ENCODE measurements at places on chromosomes 3 and 15.

- DNase-seq: no peak
Measured at GRCh38 chr3:72798552-72799195, 49.6 kb downstream of the SHQ1 start.

- DNase-seq: no peak
Measured at GRCh38 chr15:57367556-57367955, 8.7 kb upstream of the CGNL1 start.

DNA sequence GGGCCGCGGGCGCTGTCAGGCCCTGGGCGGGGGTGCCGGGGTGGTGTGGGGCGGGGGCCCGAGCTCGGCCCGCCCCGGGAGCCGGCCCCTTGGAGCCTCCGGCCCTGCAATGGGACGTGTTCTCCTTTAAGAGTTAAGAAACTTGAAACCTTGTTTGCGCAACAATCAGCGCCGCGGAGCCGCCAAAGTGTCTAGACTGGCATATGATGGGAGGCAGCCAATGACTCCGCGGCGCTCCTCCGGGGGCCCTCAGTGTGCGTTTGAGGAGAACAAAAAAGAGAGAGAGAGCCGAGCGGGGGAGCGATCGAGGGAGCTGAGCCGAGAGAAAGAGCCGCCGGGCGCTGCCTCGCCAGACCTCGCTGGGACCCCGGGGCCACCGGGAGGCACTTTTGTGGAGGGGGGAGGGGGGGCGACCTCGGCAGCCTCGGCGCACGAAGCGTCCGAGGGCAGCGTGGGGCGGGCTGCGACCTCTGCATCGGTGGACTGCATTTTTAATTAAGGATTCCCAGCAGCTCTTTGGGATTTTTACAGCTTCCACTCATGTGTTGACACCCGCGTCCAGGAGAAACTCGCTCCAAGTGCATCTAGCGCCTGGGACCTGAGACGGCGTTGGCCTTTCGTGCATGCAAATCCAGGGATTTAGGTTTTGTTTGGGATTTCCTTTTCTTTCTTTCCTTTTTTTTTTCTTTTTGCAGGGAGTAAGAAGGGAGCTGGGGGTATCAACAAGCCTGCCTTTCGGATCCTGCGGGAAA is at the start of gene SMAD6:
SMAD6 (plus strand) TSS at position 202 of the 752 bp plus-strand sequence. CDS start 1,023 bp downstream, outside the sequence.
- DNase-seq: peak; percentile 96

GRCh38 chr3:105800320-105800719 is 68.5 kb downstream of the CBLB start:
- no peak for DNase-seq

GRCh38 chr15:29800491-29801366 is 21.5 kb downstream of the TJP1 start:
- no peak for DNase-seq

GRCh38 chr3:152176241-152176640 is 92.5 kb upstream of the MBNL1 start:
- DNase-seq: no peak

DNA sequence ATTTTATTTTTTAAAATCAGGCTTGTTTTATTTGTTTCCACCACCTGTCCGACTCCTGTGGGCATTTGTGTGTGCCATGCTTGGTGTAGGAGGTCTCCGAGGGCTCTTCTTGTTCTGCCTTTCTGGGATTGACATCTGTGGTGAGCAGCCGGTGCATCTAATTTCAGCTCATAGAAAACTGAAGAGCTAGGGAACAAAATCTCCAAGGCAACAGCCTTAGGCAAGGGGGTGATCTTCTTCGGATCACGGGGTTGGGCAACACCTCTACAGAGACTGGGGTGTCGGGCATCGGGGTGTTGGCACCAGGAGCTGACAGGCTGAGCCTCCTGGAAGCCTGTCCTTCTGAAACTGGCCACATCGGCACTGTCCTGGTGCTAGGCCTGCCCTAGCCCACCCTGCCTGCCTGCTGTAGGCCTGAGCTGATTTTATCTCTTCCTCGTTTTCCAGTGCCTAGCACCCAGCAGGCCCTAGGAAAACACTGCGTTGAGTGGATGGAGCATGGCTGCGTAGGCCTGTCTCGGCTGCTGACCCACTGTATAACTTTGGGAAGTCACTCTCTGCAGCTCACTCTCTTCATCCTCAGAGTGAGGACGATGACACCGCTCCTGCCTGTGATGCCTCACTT is 10.3 kb downstream of the CHCHD6 start:
- no peak for DNase-seq

GRCh38 chr3:10391391-10391790 is 70.5 kb upstream of the SEC13 start:
- no peak for DNase-seq

GRCh38 chr3:194984066-194984465 is 286.9 kb downstream of the XXYLT1 start:
- no peak for DNase-seq

- DNase-seq: no peak
Measured at GRCh38 chr3:126483321-126483761, 7.7 kb upstream of the ZXDC start.

GRCh38 chr3:112376992-112377391 is 44.0 kb downstream of the CD200 start:
- no peak for DNase-seq

DNA sequence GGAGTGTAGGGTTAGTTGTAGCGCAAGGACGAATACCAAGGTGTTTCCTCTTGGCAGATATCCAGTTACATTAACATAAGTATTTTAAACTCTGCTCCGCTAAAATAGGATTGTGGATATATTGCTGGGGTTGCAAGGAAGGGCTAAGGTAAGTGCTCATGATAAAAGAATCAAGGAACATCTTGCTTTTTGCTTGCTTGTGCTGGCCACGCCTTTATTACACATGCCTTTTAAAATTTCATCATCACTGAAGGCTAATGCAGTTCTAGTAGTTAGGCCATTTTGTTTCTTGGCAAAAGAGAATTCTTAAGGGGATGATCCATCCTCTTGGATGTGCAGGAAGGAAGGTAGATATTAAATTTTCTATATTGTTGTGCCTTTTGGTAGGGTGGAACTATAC is 415.6 kb upstream of the TPM1 start:
- no peak for DNase-seq

- DNase-seq: no peak
Measured at GRCh38 chr3:141367038-141367730, 1.1 kb upstream of the ZBTB38 start.

DNA sequence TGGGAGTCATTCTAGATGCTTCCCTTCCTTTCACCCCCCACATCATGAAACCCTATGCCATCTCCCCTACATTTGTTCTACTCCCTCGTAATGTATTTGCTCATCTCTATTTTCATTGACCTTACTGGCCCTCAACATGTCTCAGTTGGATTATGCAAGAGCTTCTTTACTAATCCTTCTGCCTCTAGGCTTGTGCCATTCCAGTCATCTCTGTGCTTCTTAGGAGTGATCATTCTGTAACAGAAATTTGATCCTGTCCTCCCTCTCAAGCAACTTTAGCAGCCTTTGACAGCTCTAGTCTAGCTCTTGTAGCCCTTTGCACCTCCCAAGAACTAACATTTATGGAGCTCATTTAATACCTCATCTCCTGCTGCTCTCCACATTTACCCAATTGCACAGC is 64.7 kb downstream of the ISL2 start:
- no peak for DNase-seq

GRCh38 chr3:99562138-99562537 is 76.3 kb upstream of the COL8A1 start:
- peak; percentile 48 for DNase-seq

GRCh38 chr15:29086891-29087290 is 182.7 kb downstream of the NSMCE3 start:
- no peak for DNase-seq

DNA sequence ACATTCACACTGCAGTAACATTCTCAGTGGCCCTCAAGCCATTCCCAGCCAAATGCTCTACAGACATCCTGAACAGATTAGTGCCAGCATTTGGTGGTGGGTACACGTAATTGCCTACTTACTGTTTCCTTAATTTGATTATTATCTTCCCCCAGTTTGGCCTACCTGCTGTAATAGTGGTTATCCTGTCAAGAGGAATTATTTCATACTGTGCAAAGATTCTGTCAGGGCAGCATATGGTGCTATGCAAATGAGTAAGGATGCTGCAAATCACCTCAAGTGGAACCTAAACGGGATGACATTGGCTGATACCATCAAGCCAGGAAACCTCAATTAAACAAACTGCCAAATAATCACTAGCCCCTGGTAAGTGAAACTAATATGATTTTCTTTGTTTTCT is 88.7 kb downstream of the SEMA6D start:
- DNase-seq: no peak

DNA sequence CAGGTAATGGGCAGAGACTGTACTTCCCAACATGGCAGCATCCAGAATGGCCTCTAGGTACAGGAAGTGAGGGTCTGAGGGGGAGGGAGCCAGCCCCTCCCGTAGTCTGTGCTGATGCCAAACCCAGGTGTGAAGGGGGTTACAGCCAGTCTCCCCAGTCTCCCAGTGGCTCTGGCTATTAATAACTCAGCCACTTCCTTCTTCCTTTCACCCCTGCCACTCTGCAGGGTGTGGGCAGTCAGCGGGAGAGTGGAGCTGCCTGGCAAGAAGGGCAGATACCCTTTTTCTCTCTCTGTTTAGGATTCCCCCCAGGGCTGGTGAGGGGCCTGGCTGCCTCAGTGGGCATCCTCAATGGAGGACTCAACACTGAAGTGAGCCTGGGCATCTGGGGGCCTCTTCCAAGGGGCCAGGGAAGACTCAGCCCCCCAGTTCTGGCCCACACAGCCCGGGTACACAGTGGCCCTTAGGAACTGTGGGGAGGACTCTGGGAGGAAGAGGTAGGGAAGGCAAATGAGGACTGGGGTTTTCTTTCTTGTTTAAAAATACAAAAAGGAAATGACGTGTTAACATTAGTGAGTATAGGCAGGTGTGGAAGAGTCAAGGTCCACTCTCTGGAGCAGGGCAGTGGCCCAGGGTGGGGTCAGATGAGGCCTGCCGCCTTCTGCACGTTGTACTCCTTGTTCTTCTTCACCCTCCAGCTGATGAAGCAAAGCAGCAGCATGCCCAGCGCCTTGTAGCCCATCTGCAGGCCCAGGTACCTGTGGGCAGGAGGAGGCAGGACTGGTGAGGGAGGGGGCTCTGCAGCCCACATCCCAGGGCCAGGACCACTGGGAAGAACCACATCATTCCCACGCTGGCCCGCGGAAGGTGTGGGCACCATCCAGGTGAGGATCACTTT is 38.6 kb upstream of the RAB6B start:
- peak; percentile 31 for DNase-seq

GRCh38 chr3:98730338-98730737 is 32.8 kb upstream of the ST3GAL6 start:
- DNase-seq: no peak

DNA sequence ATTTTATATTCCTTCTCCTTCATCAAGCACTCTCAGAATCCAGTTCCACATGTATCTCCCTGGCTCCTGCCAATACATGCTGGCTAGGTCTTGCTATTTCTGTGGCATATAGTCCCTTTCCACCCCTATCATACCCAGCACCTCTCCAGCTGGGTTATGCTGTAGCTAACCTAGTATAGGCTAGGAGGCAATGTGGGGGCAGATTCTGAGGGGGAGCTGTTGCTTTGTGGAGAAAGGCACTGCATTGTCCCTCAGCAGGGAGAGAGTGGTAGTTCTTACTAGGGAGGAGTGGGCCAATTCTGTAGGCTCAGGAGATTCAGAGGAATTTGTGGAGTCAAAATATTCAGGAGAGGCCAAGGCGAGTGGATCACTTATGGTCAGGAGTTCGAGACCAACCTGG is 39.4 kb upstream of the UBL7 start:
- DNase-seq: no peak

DNA sequence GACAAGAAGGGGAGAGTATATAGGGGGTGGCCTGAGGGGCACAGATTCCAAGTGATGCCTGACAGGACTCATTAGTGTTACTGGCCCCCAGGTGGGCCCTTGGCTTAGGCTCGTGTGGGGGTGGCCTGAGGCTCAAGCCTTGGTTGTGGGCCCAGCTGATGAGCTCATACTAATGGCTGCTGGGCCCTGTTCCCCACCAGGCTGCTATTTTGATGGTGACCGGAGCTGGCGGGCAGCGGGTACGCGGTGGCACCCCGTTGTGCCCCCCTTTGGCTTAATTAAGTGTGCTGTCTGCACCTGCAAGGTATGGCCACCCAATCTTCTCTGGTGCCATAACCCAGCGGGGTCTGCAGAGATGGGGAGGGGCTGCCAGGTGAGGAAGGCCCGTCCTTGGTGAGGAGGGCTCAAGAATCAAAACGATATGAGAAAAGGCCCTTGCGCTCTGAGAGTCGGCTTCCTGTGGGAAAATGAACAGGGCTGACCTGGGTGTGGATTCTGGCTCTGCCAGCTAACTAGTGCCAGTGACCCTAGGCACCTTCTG is 7.4 kb downstream of the CHRD start:
- no peak for DNase-seq

- no peak for DNase-seq
Measured at GRCh38 chr3:188779281-188779980, 392.3 kb upstream of the TPRG1 start.

GRCh38 chr3:126287536-126288241 is 69.5 kb downstream of the KLF15 start:
- DNase-seq: peak; percentile 85

DNA sequence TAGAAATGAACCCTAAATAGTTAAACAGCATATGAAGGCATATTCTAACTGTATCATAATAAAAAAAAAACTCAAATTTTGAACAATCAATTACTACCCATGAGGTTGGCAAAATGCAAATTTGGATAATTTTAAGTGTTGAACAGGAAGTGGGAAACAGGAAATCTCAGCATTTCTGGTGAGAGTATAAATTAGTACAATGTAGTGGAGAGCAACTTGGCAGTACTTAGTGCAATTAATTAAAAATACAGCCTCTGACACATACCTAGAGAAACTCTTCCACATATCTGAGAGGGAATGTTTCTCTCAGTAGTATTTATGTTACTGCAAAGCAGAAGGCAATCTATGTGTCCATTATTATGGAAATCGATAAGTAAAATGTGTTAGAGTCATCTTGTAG is 96.8 kb downstream of the TUSC7 start:
- no peak for DNase-seq

- DNase-seq: no peak
Measured at GRCh38 chr3:11612515-11613188, 31.1 kb downstream of the VGLL4 start.

GRCh38 chr3:161208931-161209330 is 12.2 kb upstream of the NMD3 start:
- DNase-seq: no peak

DNA sequence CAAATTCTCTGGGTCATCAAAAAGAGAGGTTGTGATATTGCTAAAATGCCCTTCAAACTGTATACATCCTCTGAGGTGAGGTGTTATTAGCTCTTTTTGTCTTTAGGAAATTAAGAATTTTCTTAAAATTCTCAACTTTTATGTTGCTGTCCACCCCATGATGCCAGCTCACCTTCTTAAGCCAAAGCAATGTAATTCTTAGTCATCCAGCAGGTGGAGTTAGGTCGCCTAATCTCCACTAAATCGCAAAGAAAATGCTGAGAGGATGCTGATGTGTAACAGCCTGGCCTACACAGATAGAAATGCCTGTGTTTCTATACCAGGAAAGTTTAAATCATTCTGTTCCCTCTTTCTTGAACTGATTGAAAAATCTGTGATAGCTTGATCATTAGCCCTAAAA is 770.2 kb upstream of the ALCAM start:
- no peak for DNase-seq

DNA sequence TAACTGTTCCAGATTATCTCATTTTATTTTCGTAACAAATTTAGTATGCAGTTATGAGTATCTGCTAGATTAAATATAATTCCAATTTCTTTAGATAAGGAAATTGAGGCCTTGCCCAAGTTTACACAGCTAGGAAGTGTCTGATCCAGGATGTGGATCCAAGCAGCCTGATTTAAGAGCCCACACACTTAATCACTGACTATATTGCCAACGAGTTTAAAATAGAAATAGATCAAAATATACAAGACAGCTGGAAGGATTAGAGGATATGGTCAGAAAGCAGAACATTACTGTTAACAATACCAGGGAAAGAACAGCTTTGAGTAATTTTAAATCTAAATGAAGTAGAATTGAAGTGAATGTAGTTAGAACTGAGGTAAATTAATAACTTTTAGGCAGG is 215.2 kb downstream of the C3orf38 start:
- DNase-seq: no peak

Data from ecto neural progenitor cell (in vitro differentiated cells).